ENCODE measurements at places on chromosomes 12 and 14.

- DNase-seq = peak; percentile 64
Measured at GRCh38 chr12:115623764-115624334, 653.6 kb downstream of the MED13L start.

- no peak for DNase-seq
Measured at GRCh38 chr14:26992403-26993115, 394.7 kb upstream of the NOVA1 start.

- DNase-seq = no peak
Measured at GRCh38 chr12:25243680-25243990, 7.1 kb downstream of the KRAS start.

- DNase-seq = no peak
Measured at GRCh38 chr12:87806310-87806709, 222.9 kb downstream of the C12orf50 start.
